ENCODE measurements at places on chromosomes 4 and X.

DNA sequence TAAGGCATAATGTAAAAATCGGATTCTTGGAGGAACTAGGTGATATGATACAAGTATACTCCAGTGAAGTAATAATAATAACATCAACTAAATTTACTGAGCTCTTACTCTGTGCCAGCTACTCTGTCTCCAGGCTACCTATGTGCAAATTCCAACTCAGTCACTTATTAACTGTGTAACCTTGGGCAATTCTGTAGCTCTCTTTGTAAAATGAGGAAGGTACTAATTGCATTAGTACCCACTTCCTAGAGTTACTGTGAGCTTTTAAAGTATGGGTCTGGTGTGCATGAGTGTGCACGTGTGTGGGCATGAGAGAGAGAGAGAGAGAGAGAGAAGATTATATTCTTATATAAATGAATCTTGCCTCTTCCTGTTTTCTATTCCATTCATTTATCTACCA lies 169.9 kb downstream of the KCNIP4 start:
- DNase-seq = no peak

DNA sequence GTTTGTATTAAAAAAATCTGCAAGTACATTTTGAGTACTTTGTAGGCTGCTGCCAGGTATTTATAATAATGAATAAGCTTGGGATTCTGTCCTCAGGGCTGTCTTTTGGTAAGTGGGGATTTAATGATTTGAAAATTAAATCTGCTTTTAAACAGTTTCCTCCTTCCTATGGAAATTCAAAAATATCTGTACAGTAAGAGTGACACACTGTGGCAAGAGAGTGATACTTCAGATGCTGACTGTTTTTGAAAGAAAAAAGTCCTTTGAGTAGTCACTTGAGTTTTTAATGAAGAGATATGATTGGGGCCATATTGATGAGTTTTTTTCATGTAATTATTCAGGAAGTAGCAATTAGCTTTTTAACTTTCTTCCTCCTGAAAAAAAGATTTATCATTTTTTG lies 49.2 kb downstream of the SMARCAD1 start:
- DNase-seq = no peak

DNA sequence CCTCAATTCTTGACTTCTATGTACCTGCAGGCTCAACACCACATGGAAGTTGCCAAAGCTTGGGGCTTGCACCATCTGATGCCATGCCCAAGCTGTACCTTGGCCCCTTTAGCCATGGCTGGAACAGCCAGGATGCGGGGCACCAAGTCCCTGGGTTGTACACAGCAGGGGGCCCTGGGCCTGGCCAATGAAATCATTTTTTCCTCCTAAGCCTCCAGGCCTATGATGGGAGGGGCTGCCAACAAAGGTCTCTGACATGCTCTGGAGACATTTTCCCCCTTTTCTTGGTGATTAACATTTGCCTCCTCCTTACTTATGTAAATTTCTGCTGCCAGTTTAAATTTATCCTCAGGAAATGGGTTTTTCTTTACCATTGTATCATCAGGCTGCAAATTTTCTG lies 1428.1 kb downstream of the C4orf33 start:
- DNase-seq = no peak

DNA sequence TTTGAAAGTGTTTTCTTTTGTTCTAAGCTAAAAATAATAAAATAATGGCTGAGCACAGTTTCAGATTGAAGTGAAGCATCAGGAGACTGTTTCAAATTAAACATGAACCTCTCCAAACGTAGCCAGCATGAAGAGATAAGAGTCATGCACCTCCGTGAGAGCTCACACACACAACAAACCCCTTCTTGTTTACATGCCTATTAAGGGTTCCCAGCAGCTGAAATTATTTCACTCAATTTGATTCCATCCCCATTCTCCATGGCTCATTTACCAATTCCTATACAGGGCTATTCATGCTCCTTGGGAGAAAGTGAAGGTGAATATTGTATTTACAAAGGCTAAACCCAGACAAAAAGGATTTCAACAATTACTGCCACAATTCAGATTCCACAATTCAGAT lies 954.1 kb upstream of the INTU start:
- no peak for DNase-seq

DNA sequence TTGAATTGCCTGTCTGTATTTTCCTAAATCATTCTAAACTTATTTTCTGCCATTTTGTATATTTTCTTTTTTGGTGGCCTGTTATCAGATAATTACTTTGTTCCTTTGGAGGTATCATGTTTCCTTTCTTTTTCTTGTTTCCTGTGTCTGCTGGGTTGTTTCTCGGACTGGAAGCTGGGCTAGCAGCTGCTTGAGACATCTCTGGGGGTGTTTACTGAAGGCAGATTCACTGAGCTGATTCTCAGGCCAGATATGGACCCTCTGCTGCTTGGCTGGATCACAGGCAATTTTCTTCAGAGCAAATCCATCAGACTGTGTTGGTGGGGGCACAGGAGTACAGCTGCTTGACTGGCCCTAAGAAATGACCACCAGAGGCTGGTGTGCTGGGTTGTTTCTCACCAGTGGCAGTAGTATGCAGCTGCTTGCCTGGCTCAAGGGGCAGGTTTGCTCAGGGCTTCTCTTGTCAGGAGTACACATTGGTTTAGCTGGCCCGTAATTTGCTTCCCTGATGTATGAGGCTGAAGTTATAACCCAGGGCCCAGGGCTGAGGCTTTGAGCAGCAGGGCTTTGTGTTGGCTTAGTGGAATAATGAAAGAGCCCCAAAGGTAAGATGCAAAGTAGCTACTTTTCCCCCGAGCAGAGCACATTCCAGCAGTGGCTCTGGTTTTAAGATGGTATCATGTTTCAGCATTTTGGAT lies 680.6 kb downstream of the TECRL start:
- DNase-seq = no peak
